Activated naive CD8-positive, alpha-beta T cell treated with anti-CD3 and anti-CD28 coated beads, Interleukin-2, amount 10 ng/mL, durations not matched to agents 7 days and 5 days (primary cell): ENCODE measurements at places on chromosomes 13 and 19. TPM values are rescaled to one million over a fixed set of nuclear protein-coding genes. Genes with fewer than 3 reads are reported as not detected.

DNA sequence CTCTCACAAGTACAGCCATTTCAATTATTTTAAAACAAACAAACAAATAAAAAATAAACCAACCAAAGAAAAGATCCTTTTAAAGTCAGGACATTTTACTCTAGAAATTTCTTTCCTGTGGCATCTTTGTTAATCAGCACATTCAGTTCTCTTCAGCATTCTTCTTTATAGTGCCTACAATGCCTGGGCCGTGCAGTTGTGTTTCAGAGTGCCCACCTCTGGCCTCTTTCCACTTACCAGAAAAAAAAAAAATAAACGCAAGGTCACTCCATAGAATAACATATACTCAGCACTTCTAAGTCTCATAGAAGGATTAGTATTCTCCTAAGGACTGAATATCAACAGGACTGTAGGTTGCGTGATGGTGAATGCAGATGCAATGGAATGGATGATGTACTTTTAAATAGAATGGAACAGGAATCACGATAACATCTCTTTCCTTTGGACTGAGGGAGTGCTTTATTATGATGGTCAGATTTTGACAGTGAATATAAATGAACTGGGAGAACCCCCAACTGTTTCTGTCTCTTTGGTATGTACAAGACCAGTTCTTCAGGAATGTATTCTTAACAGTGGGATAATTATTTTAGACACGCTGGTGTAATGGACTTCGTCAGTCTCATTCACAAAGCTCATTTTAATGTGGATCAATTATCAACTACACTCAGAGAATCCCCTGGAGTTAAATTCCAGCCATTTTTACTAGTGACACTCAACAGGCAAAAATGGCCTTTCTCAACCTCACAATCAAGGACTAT lies 125.0 kb upstream of the NBEA start:
- peaks cover 1% of the 10 kb centered on the region for H3K27me3 ChIP-seq
- no peak overlapping the region for H3K27ac ChIP-seq
- H3K36me3 ChIP-seq = no peaks in the 10 kb centered on the region
- H3K4me1 ChIP-seq = no peaks in the 10 kb centered on the region
- no peak for DNase-seq

DNA sequence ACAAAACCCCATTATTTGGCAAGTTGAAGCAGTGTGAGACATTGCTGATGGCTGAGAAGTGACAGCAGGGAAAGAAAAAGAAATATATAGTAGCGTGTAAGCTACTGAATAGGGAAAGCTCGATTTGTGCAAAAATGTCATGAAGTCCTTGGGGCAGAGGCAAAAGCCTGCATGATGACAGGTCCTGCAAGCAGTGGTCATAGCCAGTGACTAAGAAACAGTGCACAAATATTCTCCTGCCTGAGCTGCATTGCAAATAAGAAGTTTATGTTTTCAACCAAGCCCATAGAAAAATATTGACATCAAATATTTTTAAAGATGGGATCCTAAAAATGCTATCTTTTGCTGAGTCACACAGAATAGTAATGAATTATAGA lies 270.0 kb downstream of the SLITRK6 start:
- no peak overlapping the region for H3K27ac ChIP-seq
- H3K4me1 ChIP-seq = no peaks in the 10 kb centered on the region
- DNase-seq = no peak
- H3K27me3 ChIP-seq = no peaks in the 10 kb centered on the region

Gene DENND1C
- 130 TPM for total RNA-seq

Gene C3
- 2.1 TPM for total RNA-seq

DNA sequence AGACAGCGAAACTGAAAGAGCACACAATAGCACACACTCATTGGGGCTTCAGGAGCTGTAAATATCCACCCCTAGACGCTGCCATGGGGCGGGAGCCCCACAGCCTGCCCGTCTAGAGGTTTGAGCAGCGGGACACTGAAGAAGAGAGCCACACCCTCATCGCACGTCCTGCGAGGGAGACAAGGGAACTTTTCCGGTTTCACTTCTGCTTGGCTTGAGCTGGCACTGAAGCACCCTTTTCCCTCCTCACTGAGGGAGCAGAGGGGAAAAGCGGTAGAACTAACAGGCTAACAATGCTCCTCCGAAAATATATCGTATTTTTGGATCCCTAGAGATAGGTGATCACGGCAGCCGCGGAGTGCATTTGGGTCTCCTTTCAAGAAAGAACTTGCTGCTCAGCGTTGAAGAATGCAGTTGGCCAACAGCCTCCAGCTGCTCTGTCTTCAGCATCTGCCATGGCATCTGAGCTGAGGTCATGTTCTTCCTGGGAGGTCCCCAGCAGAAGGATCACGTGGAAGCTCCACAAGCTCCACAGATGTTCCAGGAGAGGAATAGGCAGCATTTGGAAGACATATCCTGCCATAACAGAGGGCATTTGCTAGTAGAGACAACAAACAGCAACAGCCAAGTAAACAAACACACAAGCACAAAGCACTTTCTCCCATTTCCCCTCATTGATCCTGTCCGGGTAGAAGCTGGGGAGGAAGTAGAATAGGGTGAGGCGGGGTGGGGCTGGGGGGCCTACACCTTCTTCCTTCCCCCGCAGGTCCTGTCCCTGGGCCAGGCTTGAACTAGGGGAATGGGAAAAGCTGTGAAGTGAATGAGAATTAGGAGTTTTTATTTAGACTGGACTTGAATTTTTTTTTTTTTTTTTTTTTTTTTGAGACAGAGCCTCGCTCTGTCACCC lies 44.8 kb upstream of the ALOX5AP start:
- H3K4me3 ChIP-seq = peak overlapping the region; percentile 72
- H3K36me3 ChIP-seq = peaks cover 1% of the 10 kb centered on the region
- H3K4me1 ChIP-seq = peaks cover 15% of the 10 kb centered on the region

Gene ZNF135
- total RNA-seq = 3.8 TPM

Gene ZNF600
- 44.3 TPM for total RNA-seq

DNA sequence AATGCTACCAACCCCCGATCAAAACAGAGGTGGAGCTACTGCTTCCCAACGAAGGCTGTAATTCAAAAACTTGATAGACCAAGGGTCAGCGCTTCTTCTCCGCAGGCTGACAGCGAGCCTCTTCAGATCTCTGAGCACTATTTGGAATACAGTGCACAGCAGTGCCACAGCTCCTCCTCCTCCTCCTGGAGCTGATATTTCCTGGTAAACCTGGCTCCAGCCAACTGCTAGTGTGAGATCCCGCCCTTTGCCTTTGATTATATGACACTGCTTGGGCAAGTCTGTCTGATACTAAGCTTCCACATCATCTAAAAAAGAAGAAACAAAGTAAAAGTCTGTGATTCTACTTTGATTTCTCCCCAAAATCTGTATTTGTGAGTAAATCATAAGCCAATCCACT lies 710.5 kb downstream of the DACH1 start:
- no peak overlapping the region for H3K4me3 ChIP-seq
- H3K27ac ChIP-seq = no peak overlapping the region
- DNase-seq = no peak
- no peaks in the 10 kb centered on the region for H3K27me3 ChIP-seq
- no peaks in the 10 kb centered on the region for H3K36me3 ChIP-seq

DNA sequence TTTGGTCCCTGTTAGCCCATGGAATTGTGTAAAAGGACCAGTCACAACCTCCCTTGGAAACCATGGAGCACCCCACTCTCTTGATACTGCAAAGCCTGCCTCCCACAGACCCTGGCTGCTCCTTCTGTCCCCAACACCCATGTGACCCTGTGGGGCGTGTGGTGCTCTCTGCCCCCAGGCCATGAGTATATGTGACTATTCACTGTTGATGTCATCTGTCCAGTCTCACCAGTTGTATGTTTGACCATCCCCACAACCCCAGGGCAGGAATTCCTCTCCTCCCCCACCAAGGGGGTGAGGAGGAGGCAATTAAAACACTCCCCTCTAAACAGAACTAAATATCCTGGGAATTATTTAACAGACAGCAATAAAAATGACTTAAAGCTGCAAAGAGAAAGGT lies 35.2 kb downstream of the KCTD15 start:
- H3K27me3 ChIP-seq = peaks cover 18% of the 10 kb centered on the region
- no peak overlapping the region for H3K4me3 ChIP-seq
- H3K36me3 ChIP-seq = no peaks in the 10 kb centered on the region

GRCh38 chr19:48833977-48834376 lies 2.3 kb downstream of the HSD17B14 start:
- H3K4me3 ChIP-seq = no peak overlapping the region
- no peak for DNase-seq
- H3K27me3 ChIP-seq = peaks cover 1% of the 10 kb centered on the region
- H3K4me1 ChIP-seq = peaks cover 15% of the 10 kb centered on the region
- peak overlapping the region; percentile 72 for H3K27ac ChIP-seq
- no peaks in the 10 kb centered on the region for H3K36me3 ChIP-seq

Gene ITGBL1
- not detected for total RNA-seq

Gene PRRG2
- 2.3 TPM for total RNA-seq

GRCh38 chr19:16198370-16198651 lies 600 bp downstream of the AP1M1 start:
- H3K4me3 ChIP-seq = peak overlapping the region; percentile 98
- no peak for DNase-seq
- peak overlapping the region; percentile 78 for H3K27ac ChIP-seq

Gene UBE2L5
- total RNA-seq = not detected

Gene MATK
- total RNA-seq = 29.4 TPM

GRCh38 chr13:38582133-38582532 lies 104.7 kb upstream of the FREM2 start:
- no peaks in the 10 kb centered on the region for H3K36me3 ChIP-seq
- H3K27me3 ChIP-seq = no peaks in the 10 kb centered on the region
- no peak for DNase-seq
- H3K27ac ChIP-seq = no peak overlapping the region
- H3K4me3 ChIP-seq = no peak overlapping the region

Gene OSCAR
- total RNA-seq = 0.96 TPM
